ENCODE measurements at places on chromosomes 4 and X. TPM values are rescaled to one million over a fixed set of nuclear protein-coding genes. Genes with fewer than 3 reads are reported as not detected.

NXF3 gene
- total RNA-seq: 0.22 TPM

- no peak overlapping the region for H3K4me3 ChIP-seq
- no peak overlapping the region for H3K27ac ChIP-seq
- no peaks in the 10 kb centered on the region for H3K4me1 ChIP-seq
- no peak for DNase-seq
- no peaks in the 10 kb centered on the region for H3K36me3 ChIP-seq
Measured at GRCh38 chrX:135531813-135532212, 11.4 kb downstream of the INTS6L start.

PPP4R3C gene
- total RNA-seq: not detected

- DNase-seq: no peak
- H3K36me3 ChIP-seq: no peaks in the 10 kb centered on the region
- H3K4me1 ChIP-seq: no peaks in the 10 kb centered on the region
- H3K4me3 ChIP-seq: no peak overlapping the region
- H3K27me3 ChIP-seq: no peaks in the 10 kb centered on the region
Measured at GRCh38 chrX:119251386-119251785, 15.3 kb downstream of the PGRMC1 start.

- no peak overlapping the region for H3K4me3 ChIP-seq
- H3K36me3 ChIP-seq: no peaks in the 10 kb centered on the region
- no peak overlapping the region for H3K27ac ChIP-seq
- H3K4me1 ChIP-seq: no peaks in the 10 kb centered on the region
Measured at GRCh38 chr4:111991797-111992196, 153.5 kb upstream of the FAM241A start.

DNA sequence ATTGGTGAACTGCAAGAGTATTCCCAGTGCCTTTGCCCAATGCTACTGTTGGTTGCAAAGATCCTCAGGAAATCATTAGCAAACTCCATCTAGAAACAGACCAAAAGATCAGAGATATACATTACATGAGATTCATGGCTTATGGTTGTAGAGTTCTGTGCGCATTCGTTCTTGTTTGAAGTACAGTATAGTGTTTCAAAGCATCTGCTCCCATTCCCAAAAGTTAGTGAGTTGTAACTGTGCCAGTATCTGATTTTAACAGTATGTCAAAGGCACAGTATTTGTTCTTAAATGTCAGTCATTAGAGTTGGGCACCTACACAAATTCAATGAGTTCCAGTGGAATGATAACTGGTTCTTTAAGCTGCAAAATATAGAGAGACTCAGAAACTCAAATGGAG, 314.7 kb upstream of the ATOH1 start:
- H3K27ac ChIP-seq: no peak overlapping the region
- no peak overlapping the region for H3K4me3 ChIP-seq
- DNase-seq: no peak
- H3K27me3 ChIP-seq: no peaks in the 10 kb centered on the region
- H3K36me3 ChIP-seq: no peaks in the 10 kb centered on the region

SHROOM3 gene
- 49.8 TPM for total RNA-seq

GRCh38 chr4:76705472-76705871, 192.5 kb downstream of the SOWAHB start:
- peaks cover 17% of the 10 kb centered on the region for H3K4me1 ChIP-seq
- no peaks in the 10 kb centered on the region for H3K27me3 ChIP-seq
- H3K4me3 ChIP-seq: no peak overlapping the region
- no peaks in the 10 kb centered on the region for H3K36me3 ChIP-seq
- DNase-seq: no peak

DNA sequence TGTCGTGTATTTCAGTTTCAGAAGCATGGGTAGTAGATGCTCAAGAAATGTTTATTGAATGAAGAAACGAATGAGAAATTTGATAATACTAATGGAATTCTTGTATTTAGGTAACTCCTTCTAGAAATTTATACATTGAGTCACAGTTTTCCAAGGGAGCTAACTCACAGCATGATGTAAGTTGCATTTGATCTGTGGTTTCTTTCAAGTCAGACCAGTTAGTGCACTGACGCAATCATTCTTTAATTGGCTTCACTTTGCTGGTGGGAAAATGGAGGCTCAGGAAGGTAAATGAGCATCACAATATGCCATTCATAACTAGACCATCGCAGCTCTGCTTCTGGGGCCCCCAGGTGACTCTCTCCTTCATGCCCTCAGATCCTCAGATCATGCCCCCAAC, 17.3 kb upstream of the CWH43 start:
- no peak overlapping the region for H3K4me3 ChIP-seq
- no peak overlapping the region for H3K27ac ChIP-seq
- no peaks in the 10 kb centered on the region for H3K4me1 ChIP-seq
- H3K36me3 ChIP-seq: no peaks in the 10 kb centered on the region
- no peaks in the 10 kb centered on the region for H3K27me3 ChIP-seq

BEX2 gene
- 0.87 TPM for total RNA-seq

TBL1X gene
- 25.2 TPM for total RNA-seq

GRCh38 chr4:142817442-142817841, 28.7 kb downstream of the INPP4B start:
- DNase-seq: no peak
- no peaks in the 10 kb centered on the region for H3K36me3 ChIP-seq
- H3K27me3 ChIP-seq: no peaks in the 10 kb centered on the region
- H3K4me1 ChIP-seq: peaks cover 19% of the 10 kb centered on the region
- H3K27ac ChIP-seq: no peak overlapping the region
- no peak overlapping the region for H3K4me3 ChIP-seq

DNA sequence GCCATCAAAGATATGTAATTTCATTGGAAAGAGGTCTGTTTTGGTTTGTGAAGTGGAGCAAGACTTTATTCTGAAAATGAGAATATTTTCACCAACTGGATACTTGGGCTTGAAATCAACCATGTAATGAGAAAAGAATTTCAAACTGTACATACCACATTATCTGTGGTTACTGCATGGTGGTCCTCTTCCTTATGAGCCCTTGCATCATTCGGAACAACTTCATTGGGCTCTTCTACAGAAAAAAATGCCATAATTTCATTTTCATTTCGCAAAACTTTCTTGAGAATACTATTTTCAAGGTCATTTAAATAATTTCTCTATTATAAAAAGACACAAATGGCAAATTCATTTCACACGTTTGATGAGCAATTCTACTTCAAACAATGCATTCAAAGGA, 148.6 kb upstream of the RPS6KA6 start:
- no peaks in the 10 kb centered on the region for H3K36me3 ChIP-seq
- H3K4me3 ChIP-seq: no peak overlapping the region
- no peaks in the 10 kb centered on the region for H3K4me1 ChIP-seq
- DNase-seq: no peak
- H3K27ac ChIP-seq: no peak overlapping the region

ADH7 gene
- total RNA-seq: not detected

Measured in tibial nerve (tissue), 4 donors.